ENCODE measurements at places on chromosomes 16 and 17.
A peak's percentile ranks its signal among the peaks of the same experiment; 100 is the strongest.

DNA sequence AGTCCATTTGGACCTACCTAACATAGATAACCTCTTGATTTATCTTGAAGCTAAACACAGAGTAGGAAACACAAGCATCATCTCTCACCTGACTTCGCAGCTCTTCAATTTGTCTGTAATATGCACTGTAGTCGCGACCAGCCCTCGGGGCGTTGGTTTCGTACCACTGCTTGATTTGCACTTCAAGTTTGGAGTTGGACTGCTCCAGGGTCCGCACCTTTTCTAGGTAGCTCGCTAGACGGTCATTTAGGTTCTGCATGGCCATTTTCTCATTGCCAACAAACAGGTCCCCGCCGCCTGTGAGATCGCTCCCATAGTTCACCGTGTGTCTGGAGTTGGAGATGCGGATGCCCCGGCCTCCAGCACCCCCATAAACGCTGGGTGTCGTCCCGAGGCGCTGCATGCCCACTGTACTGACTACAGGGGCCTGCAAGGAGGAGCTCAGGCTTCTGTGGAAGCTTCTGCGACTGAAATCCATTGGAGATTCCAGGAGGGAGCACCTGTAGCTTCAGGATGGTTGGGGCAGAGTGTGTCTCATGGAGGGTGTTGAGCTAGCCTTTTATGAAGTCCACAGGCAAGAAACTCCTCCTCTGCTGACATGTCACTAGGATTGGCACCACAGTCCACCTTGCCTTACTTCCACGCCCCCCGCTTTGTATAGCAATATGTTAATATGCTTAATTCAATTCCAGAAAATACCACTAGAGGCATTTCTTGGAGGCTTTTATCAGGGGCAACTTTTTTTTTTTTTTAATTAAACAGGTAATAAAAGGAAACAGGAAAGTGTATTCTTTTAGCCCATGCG, at the start of gene KRT20:
Gene KRT20 (minus strand): TSS at position 535 of the 805 bp plus-strand sequence. CDS start 57 bp downstream, at position 478.
- DNase-seq = no peak

DNA sequence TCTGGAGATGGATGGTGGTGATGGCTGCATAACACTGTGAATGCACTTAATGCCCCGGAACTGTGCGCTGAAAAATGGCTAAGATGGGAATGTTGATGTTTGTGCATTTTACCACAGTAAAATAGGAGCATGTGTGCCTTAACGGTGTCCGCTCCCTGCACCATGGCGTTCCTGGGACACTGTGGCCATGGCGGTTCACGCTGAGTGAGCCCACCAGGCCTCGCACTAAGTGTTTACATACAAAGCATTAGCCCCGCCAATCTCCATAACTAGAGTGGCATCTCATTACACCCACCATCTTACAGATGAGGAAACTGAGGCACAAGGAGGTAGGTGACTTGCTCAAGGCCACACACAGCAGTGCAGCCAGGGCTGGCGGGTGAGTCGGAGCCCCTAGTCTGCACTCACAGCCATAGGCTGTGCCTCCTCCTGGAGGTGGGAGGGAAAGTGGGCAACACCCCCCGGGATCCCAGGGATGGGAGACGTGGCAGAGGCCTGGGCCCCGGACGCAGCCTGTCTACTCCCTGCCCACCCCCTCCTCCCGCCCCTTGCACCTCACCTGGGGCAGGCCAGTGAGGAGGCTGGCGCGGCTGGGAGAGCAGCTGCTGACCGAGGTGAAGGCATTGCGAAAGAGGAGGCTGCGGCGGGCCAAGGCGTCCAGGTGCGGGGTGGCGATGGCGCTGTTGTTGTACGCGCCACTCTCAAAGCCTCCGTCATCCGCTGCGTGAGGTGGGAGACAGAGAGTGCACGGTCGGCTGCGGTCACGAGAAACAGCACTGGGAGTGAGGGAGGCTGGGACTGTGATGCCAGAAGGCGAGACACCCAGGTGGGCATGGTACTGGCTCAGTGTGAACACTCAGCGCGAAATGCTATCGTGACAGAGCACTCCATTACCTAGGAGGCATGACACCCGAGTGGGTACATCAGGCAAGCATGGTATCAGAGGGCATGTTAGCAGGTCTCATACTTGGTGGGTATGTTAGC, 3.4 kb downstream of the SGSH start:
- DNase-seq = no peak

GRCh38 chr17:77802333-77802615, 156.2 kb upstream of the TNRC6C start:
- DNase-seq = no peak

- DNase-seq = no peak
Observed at GRCh38 chr17:17950806-17951205, 21.4 kb downstream of the TOM1L2 start.

GRCh38 chr16:89822188-89823086, 5.8 kb upstream of the SPIRE2 start:
- DNase-seq = no peak

- no peak for DNase-seq
Observed at GRCh38 chr16:53232826-53233529, 178.2 kb downstream of the CHD9 start.

DNA sequence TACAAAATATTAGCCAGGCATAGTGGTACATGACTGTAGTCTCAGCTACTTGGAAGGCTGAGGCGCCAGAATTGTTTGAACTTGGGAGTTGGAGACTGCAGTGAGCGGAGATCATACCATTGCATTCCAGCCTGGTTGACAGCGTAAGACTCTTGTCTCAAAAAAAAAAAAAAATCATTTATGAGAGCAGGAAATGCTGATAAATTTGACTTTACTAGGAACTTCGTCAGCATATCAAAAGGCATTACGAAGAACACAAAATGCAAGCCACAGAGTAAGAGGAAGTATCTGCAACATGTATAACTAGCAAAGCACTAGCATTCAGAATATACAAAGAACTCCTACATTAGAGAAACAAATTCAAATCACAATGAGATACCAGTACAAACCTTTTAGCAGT, 279.3 kb downstream of the ZFHX3 start:
- no peak for DNase-seq

DNA sequence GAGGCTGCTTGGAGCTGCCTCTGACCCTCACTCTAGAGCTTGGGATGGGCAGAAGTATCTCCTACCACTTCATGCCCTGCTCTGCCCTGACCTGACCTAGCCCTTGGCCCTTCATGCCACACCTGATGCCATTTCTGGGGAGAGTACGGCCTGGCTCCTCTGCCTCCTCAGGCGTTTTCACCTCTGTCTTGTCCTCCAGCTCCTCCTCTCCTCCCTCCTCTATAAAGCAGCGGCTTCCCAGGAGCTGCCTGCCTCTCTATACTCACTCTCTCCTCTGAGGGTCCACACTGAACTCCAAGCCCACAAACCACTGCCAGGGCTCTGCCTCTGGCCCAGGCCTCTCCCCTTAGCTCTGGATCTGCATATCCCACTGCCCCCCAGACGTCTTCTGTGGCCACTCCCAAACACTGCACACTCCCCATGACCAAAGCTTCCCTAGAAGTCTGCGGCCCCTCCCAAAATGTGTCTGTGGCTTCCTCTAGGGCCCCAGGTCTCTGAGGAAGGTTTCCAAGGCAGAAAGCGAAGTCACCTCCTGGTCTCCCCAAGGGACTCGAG, 52.6 kb downstream of the PITPNM3 start:
- no peak for DNase-seq

GRCh38 chr16:75296606-75297005, 45.2 kb upstream of the BCAR1 start:
- DNase-seq = no peak

- no peak for DNase-seq
Observed at GRCh38 chr16:2912330-2913199, 834 bp downstream of the FLYWCH1 start.

- no peak for DNase-seq
Observed at GRCh38 chr16:48535831-48536613, 74.0 kb downstream of the N4BP1 start.

DNA sequence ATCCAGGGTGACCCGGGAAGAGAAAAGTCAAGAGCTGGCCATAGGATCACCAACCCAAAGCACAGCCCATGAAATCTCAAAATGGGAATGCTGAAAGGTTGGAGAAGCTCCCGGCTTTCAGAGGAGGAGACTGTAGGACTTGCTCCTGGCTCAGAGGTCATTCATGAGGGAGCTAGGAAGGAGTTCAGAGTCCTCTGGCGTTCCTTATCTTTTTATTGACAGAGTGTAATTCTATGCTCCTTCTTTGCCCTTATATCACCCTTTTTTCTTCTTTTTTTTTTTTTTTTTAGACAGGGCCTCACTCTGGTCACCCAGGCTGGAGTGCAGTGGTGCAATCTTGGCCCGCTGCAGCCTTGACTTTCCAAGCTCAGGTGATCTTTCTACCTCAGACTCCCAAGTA, 27.3 kb upstream of the CNOT1 start:
- no peak for DNase-seq

DNA sequence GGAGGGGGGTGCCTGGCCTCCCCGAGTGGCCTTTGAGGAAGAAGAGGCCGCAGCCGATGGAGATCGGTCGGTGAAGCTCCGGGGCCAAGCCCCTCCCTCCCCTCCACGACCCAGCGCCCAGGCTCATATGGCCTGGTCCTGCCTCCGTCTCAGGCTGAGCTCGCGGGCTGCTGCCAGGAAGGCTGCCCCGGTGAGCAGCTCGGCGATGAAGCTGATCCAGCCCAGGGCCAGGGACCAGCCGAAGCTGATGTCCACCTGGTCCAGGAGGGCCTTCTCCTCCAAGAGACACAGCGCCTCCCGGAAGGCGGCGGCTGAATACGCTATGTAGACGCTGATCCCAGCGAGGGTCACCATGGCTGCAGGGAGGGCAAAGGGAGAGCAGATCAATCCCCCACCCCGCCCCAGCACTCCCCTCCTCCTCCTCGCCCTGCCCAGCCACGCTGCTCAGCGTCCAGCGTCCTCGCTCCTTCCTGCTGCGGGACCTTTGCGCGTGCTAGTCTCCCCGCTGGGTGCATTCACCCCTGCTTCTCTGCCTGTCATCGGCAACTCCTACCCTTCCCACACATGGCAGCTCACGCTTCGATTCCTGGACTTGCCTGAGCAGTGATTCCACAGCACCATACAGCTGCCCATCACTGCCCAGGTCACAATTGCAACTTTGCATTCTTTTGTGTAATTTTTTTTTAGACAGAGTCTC, 20.5 kb downstream of the TMEM114 start:
- no peak for DNase-seq

DNA sequence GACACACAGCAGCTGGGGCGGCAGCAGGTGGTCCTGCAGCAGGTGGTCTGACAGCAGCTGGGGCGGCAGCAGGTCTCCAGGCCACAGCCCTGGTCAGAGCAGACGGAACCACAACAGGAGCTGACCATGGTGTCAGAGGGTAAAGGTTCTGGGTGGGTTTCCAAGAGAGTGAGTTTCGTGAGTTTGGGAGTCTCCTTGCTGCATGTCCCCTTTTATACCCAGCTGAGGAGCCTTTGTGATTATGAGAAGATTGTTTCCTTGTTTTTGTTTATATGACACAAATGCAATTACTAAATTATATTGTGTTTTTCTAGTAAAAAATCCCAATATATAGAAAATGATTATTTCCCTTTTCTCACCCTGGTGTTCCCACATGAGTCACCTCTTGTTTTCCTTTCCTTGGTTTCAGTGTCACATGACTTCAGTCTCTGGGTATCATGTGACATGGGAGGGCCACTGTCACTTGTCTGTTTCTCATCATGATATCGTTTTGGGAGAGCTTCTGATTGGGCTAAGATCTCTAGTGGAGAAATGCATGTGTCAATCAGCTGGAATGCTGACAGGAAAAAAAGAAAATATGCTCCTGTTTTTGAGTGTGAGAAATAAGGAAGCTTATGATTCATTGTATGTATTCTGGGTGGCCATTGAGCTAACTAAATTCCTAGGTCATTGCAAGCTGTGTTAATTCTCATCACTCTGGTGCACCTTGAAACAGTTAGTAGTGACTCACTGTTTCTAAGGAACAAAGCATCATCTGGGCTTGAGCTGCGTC, at the start of gene KRTAP4-6:
Gene KRTAP4-6 (minus strand): TSS at position 185 of the 772 bp plus-strand sequence. CDS start 57 bp downstream, at position 128.
- no peak for DNase-seq

DNA sequence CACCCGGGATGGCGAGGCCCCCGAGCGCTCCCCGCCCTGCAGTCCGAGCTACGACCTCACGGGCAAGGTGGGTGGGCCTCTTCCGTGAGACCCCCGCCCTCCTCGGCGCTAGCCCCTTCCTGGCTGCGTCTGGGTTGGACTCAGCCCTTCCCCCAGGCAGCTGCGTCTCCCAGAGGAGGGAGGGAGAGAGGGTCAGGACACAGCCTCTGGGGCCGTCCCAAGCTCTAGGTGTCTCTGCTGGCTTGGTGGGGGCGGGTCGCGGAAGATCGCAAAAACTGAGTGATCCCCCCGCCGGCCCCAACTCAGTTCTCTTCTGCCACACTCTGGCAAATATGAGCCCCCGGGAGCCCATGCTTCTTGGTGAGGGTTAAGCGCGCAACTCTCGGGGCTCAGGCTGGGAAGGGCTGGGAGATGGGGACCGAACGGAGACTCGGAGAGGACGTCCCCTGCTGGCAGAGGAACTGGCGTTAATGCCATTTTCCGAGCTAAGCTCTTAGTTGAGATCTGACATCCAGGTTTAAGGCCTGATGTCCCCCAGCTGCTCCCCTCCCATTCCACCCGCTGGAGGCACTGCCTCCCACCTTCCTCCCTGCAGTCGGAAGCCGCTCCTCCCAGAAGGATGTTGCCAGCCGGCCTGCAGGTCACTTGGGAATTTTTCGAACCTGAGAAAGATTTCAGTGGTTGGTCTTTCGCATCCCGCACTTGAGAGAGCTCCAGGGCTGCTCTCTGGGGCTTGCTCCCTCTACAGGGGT, 419 bp downstream of the RAB37 start:
- no peak for DNase-seq

- DNase-seq = no peak
Observed at GRCh38 chr16:48676836-48677235, 66.9 kb upstream of the N4BP1 start.

- peak; percentile 74 for DNase-seq
Observed at GRCh38 chr16:56643080-56643778, 4.8 kb downstream of the MT1A start.

DNA sequence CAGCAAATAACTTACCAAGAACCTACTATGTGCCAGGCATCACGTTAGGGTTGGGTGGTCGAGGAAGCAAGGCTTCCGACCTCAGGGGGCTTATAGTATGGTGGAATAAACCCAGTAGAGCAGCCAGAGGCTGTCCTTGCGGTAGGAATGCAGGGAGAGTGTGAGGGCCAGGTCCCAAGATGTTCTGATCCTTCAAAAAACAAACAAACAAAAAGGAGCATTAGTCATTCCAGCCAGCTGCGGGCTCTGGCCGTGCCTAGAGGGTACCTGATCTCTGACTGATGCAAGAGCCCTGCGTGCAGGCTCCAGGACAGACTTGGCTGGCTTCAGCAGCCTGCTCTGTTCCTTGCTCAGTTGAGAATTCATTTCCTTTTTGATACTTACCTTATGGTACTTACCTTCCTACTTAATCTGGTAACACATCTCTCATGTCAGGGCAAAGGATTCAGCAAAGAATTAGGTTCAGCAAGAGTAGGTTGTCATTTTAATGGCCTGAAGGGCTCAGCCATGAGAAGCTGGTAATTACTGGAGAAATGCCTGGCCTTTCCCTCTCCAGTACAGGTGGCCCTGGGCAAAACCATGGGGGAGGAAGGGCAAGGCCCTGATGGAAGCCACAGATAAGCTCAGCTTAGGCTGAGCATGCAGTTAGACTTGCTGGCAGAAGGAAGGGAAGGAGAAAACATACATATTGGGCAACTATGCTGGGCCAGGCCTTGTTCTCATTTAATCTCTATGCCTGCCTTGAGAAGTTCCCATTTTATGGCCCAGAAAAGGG, 18.4 kb downstream of the CYB5D2 start:
- no peak for DNase-seq

- no peak for DNase-seq
Observed at GRCh38 chr17:61418449-61418848, 18.8 kb downstream of the TBX2 start.

- DNase-seq = no peak
Observed at GRCh38 chr16:12639044-12639443, 164.6 kb downstream of the CPPED1 start.

- no peak for DNase-seq
Observed at GRCh38 chr16:4426021-4426684, 485 bp downstream of the DNAJA3 start.

- DNase-seq = no peak
Observed at GRCh38 chr17:83092186-83092585, 12.8 kb downstream of the METRNL start.
